ENCODE measurements at places on chromosomes 5 and 9.

DNA sequence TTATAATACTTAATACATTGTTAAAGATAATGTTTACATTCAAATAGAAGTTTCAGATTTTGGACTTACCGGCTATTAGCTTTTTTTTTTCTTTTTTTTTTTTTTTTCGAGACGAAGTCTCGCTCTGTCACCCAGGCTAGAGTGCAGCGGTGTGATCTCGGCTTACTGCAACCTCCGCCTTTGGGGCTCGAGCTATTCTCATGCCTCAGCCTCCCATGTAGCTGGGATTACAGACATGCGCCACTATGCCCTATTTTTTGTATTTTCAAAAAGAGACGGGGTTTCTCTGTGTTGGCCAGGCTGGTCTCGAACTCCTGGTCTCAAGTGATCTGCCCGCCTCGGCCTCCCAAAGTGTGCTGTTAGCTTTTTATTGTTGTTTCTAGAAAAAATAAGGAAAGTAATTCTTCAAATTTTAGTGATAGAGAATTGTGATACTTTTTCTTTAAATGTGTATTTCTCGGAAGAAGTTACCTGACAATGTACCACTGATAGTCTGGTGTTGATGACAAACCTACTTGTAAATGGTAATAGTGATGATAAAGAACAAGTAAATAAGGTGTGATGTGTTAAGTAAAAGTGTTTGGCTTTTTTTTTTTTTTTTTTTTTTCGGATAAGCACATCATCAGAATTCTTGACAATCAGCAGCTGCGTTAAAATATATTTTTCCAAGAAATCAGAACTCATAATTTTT, 2.7 kb downstream of the CDC42SE2 start:
- no peak for DNase-seq

GRCh38 chr5:98772415-98773213, 849 bp upstream of the RGMB start:
- DNase-seq: peak; percentile 91

DNA sequence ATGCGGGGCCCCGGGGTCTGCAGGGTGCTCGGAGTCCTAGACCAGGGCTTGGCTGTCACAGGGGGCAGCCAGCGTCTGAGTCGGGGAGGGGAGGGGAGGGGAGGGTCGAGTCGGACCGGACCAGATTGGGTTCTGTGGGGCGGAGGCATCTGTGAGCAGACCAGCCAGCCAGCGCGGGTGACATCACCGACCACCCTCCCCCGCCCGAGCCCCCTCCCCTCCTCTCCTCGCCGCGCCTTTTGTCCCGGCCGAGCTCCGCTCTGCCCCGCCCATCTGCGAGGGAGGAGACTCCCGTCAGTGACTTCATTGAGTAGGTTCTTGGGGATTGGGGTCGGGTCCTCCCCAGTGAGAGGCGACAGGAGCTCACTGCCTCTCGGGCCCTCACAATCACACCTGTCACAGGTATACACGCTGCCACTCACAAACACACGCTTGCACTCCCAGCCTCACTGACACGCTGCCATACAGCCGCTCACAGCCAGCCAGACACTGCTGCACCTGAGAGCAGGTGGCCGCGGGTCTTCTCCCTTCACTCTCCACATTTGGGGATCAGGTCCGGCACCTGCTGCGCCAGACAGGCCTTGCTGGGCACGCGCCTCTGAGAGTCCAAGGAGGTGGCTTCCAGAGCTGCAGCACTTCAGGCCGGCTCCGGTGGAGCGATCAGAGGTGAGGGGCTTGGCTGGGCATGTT, 546 bp downstream of the DNAJB5 start:
- DNase-seq: peak; percentile 27

DNA sequence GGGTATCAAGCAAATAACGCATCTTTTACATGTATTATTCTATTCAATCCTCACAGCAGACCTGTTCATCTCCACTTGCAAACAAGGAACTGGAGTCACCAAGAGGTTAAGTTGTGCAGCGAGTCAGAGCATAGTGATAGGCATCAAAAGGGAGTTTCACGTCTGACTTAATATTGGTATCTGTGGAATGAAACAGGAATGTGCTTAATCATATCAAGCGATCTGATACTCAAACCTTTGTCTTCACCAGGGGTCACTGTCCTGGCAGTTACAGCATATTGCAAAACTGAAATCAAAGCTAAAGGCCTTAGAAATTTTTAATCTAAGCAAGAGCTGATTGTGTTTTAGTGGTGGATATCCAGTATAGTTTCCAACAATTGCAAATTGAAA, 271.6 kb downstream of the PLK2 start:
- DNase-seq: no peak

All from NCI-H774 (cell line).